SK-N-SH treated with all-trans-retinoic acid at 6 μM for 48 hours (cell line): ENCODE measurements at places on chromosomes 6 and 20.

DNA sequence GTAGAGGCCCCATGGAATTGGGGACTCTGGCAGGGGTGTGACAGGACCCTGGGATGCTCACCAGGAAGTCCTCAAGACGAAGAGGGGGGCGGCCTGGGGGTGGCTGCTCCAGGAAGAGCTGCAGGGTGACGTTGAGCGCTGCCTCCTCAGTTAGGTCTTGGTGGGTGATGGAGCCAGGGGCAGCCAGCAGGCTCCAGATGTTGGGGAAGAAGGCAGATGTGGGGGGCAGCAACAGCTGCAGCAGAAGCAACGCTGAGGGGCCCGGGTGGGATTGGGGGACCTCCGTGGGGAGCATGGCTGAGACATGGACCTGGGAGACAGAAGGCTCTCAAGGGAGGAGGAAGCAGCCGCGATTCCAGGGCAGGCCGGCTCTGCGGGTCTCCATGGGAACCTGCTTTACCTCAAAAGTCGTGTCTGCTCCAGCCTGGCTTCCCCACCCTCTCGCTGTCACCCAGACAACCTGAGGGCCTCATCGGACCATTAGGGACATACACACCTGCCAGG, 591 bp downstream of the VWA7 start:
- peak; percentile 19 for ATAC-seq

DNA sequence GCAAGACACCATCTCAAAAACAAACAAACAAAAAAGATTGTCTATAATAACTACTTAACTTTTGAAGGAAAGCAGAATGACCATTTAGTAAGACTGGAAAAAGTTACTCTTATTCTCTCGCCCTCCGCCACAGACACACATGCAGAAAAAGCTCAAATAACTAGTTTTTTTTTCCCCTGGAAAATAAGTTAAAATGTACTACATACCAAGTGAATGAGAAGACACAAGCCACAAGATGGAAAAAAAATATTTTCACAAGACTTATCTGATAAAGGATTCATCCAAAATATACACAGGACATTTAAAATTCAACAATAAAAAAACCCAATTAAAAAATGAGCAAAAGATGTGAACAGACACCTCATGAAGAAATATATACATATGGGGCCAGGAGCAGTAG, 31.9 kb downstream of the NUDT3 start:
- ATAC-seq, result peak; percentile 62

DNA sequence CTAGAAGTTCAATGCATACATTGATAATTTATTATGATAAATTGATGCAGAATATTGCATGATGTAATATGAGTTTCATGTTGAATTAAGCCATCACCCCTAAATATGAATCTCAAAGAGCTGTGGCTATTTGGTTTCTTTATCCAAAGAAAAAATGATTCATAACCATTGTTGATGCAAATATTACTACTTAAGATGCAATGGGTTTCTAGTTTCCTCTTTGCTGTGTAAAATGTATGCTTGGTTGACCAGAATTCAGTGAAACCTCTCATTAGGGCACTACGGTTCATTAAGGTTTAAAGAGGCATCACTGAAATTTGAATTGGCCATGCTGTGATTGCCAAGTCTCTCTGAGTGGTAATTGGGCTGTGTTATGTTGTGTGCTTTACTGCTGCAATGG, 492.5 kb upstream of the FLRT3 start:
- ATAC-seq, result no peak

- ATAC-seq, result no peak
Observed at GRCh38 chr6:127832381-127832780, 68.5 kb downstream of the THEMIS start.

- ATAC-seq, result no peak
Observed at GRCh38 chr6:12047304-12047703, 35.2 kb downstream of the HIVEP1 start.
